ENCODE measurements at places on chromosomes 16 and 17.

DNA sequence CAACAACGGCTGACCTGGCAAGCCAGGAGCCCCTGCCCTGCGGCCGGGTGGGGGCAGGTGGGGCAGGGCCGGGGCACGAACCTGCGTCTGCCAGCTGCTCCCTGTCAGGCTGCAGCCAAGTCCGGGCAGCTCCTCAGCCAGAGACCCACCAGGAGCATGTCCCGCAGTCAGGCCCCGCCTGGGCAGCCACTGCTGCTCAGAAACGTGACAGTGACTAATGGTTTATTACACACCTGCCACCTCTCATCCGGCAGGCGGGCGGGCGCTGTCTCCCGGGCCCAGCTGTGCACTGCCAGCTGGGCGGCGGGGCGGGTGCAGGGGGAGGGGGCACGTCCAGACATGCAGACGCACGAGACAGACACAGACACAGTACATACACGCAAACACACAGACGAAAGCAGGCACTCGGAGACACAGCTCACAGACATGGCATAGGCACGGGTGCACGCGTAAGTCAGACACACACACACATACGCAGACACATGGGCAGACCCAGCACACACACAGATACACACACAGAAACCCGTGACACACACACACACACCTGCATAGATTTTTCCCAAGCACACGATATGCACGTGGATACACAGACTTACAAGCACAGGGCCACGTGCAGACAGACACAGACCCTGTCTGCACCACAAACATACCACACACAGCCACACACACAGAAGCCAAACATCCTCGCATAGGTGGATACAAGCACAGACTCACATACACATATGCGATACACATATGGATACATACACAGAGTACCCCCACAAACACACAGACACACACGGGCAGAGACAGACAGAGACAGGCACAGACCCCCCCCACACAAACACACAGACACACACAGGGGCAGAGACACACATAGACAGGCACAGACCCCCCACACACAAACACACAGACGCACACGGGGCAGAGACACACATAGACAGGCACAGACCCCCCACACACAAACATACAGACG lies 248.3 kb upstream of the CIBAR2 start:
- DNase-seq: no peak

GRCh38 chr16:3992297-3993051 lies 112.0 kb upstream of the CREBBP start:
- DNase-seq: no peak

GRCh38 chr16:10738231-10739077 lies 5.2 kb upstream of the NUBP1 start:
- DNase-seq: no peak

- peak; percentile 69 for DNase-seq
Observed at GRCh38 chr17:31321481-31321880, at the start of gene EVI2A. TSS of gene EVI2A (minus strand) at chr17:31321622. CDS start at chr17:31319013, 2,609 bp downstream.

DNA sequence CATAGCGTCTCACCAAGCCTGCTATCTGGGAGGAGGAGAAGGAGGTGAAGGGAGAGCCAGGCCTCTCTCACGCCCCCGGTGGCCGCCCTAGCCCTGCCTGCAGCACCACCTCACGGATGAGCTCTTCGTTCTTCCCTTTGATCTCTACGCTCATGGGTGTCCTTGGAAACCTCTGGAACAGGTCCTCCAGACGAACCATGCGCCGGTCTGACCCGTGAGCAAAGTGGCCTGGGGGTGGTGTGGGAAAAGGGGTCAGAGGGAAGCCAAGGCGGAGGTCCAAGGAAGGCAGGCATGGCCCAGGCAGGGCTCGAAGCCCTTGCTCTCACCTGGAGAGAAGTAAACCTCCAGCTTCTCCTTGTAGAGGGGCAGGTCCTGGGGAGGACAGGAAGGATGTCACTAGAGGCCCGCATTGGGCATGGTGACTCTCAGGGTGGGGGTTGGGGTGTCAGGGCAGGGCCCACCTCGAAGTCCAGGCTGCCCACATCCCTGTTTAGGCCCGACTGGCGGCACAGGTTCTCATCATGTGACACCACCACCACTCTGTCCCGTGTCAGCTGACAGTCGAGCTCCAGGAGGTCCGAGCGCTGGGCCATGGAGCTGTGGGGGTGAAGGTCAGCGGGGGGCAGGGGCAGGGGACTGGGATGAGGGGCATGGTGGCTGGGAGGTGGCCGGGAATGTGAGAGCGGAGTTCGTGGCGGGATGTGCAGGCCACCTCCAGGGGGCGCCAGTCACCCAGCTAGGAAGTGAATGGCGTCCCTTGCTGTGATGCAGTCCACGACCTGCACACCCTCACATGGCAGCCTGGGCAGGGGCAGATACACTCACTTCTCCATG lies 923 bp downstream of the GDPD3 start:
- peak; percentile 54 for DNase-seq

DNA sequence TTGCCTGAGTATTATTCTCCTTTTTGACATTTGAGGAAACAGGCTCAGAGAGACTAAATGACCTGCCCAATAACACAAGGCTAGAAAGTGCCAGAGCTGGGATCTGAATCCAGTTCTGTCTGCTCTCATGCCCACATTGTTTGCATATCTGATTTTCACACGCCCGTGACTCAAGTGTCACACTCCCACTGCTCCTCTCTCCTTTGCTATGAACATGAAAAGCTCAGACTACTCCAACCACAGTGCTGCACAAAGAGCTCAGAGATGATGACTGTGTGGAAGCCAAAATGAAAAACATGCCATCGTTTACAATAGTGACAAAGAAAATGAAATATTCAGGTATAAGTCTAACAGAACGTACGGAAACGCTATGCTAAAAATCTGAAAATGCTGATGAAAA lies 107.9 kb downstream of the SMG6 start:
- no peak for DNase-seq

DNA sequence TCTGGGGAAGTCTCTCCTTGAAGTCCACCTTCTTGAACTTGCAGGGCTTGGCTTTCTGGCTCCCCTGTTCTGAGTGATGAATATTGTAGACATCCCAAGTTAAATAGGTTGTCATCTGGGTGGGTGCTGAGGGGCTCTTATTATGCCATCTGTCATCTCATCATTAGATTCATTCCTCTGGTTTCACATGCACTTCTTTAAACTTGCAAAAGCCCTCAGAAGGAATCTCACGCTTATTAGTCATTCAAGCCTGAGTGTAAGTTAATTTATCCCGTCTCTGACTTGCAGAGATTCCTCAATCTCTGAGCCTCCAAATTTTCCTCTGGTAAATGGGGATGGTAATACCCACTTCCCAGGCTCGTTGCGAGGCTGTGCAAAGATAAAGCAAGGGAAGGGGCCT lies 5.7 kb downstream of the MGAT5B start:
- DNase-seq: no peak

DNA sequence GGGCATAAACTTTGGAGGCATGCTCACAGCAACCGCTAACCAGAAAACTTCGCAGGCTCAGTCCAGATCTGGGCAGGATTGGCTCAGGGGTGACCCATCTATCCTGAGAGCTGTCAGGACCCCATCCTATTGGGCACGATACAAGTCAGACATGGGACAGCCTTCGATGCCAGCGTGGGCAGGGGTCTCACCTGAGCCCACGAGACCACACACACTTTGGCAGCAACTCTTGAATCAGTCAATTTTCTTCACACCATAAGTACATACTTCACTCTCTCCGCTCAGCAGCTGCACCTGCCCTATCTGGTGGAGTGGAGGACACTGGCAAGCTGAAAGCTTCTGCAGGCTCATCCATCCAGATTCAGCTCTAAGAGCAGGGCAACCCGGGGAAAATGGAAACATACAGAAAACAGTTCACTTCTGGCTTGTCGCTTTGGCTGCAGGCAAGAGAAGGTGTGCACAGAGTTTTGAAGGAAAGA lies 48.3 kb downstream of the ZFHX3 start:
- no peak for DNase-seq

DNA sequence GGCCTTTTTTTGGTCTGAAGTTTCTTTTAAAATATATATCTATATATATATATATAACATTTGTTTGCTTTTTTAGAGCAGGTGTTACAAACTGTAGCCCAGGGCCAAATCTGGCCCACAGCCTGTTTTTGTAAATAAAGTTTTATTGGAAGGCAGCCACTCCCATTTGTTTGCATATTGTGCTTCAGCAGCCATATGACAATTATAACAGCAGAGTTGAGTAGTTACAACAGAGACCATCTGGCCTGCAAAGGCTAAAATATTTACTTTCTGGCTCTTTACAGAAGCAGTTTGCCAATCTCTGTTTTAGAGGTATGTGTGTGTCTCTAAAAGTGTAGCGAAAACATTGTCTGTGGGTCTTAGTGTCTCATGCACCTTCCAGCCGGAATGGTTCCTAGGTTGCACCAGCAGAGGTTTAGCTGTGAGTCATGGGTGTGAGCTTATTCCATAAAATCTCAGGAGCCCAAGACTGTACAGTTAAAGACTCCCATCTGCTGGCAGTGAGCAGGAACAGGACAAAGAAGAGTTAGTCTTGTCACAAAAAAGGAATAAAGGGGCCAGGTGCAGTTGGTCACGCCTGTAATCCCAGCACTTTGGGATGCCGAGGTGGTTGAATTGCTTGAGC lies 23.8 kb downstream of the LCMT1 start:
- DNase-seq: no peak

GRCh38 chr16:11650641-11651591 lies 17.3 kb upstream of the SNN start:
- no peak for DNase-seq

GRCh38 chr17:20063665-20064648 lies 54.8 kb downstream of the SPECC1 start:
- DNase-seq: no peak

DNA sequence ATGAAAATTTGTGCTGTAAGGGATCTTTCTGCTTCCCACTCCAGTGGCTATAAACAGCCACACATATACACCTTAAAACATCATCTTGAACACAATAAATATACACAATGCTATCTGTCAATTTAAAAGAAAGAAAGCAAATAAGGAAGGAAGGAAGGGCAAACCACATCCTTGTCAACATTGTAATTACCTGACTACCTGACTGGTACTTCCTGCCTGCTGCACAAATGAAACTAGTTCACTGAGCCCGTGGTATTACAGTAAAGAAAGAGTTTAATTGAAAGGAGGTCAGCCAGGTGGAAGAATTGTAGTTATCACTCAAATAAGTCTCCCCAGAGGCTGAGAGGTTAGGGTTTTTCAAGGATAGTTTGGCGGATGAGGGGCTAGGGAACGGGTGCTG lies 344.4 kb upstream of the ASIC2 start:
- DNase-seq: no peak

DNA sequence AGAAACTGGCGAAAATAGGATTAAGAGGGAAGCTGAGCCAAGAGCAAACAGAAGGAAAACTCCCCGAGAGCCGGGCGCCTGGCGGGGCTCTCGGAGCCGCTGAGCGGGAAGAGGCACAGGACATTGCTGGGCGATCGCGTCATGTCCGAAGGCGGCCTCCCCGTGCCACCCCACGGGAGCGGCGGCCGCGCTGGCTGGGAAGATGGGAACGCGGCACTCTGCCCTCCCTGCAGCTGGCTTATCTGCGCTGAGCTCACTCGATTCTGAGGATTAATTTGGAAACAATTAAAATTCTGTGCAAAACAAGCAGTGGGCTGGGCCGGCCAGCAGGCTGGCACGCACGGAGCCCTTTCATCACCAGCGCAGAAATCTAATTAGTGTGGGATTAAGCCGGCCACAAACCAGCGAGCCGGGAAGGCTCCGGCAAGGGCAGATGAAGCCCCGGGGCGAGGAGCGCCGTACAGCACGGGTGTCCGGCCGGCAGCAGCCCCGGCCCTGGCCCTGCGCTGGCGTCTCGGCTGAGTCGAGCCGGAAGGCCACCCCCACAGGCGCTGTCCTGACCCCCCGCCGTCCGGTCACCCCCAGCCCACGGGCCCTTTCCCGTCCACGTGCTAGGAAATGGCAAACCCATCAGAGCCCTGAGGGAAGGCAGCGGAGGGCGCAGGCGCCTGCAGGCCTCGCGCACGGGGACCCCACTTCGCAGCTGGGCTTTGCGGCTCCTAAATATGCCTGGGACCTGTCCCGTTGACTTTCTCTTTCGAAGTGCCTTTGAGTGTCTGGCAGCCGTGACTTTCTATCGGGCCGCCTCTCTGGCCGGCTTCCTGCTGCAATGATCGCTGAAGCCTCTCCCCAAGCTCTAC lies 37.9 kb downstream of the SOX8 start:
- no peak for DNase-seq

Measured in activated CD4-positive, alpha-beta T cell treated with anti-CD3 and anti-CD28 coated beads, Interleukin-2, amount 50 U/mL, for 1 hour (primary cell).